CD8-positive, alpha-beta T cell (primary cell): ENCODE measurements at places on chromosomes 4 and X.
A peak's percentile ranks its signal among the peaks of the same experiment; 100 is the strongest.

DNA sequence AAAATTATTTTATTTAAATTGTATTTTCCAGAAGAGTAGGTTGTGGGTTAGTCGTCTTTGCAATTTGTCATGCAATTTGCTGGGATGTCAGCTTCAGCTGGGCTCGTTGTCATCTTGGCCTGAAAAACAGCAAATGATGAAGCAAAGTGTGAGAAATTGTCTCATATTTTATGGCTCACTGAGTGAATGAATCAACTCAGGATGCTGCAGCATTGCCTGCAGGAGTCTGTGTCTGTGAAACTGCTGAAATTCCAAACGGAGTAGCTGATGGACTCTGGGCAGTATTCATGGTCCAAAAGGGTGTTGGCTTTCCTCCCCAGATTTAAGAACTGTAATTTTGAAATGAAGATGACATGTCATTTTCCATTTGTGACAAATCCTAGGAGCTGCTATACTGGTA lies 37.2 kb downstream of the CXCL8 start:
- DNase-seq = no peak

GRCh38 chrX:119971184-119971583 lies 27.6 kb upstream of the NKAP start:
- DNase-seq = no peak

DNA sequence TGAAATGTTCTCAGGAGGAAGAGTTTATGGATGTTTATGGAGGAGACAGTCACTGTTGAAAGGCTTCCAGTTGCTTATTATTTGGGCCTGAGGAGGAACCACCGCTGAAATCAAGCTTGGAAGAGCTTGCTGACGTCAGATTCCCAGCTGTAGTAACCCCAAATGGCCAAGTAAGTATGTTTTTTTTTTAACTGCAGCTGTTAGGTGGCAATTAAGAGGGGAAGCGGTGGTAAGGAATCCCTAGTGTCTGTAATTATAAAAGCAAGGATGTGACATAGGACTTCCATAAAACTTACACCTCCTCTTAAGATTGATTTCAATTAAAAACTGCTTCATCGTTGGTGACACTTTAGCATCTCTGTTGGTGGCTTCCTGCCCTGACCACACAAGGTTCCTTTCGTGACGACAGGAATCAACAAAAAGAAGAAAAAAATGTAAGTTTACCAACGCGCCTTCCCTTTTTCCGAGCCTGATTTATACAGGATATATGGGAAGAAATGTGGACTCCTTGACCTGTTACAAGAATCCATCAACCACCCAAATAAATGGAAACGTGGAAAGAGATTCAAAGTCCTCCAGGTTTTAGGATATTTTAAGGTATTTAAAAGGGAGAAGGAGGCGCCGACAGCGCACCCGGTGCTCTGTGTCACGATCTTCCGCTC lies 884 bp downstream of the RELL1 start:
- DNase-seq = peak; percentile 30

DNA sequence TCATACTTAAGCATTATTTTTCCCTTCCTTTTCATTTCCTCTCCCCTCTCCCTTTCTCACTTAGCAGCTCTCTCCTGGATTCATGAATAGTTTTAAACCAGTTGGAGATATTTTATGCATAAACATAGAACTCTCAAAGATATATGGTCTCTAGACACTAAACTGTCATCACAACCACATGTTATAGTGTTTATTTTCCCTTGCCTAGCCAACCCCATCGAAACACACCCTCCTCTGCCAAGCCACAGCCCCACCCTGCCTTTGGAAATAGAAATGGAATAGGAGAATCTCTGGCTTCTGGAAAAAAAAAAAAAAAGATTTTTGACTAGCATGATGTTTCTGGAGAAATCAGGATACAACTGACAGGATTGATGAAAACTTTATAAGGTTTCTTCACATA lies 64.8 kb upstream of the RBPJ start:
- no peak for DNase-seq

DNA sequence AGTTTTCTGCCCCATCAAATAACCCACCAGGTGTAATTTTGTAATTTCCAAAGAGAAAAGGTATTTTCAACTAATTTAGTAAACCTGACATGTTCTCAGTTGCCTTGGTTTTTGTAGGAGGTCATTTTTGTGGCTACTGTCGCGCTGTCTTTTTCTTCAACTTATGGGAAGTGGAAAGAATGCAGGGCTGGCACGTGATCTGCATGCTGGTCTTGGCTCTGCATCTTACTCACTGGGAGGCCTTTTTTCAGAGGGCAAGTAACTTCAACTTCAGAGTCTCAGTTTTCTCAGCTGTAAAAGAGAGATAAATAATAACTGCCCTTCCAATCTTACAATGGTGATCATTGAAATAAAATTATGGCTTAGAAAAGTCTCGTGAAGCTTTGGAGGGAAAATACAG lies 109.9 kb upstream of the SMIM10 start:
- no peak for DNase-seq

DNA sequence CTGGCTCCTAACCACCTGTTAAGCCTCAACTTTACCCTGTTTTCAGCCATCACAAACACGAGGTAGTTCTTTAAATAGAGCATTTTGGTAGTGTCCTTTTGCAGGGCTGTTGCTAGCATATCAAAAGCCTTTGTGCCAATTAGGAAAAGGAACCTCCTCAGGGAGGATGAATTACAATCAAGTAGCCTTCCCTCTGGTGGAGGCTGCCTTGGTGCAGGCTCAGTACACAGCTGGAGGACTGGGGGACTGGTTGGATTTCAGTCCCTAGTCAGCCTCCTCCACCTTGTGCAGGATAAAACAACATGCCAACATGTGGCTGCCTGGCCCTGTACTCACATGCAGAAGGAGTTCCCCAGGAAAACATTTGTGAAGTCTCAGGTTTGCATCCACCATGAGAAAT lies 53.1 kb downstream of the RASGEF1B start:
- DNase-seq = no peak

DNA sequence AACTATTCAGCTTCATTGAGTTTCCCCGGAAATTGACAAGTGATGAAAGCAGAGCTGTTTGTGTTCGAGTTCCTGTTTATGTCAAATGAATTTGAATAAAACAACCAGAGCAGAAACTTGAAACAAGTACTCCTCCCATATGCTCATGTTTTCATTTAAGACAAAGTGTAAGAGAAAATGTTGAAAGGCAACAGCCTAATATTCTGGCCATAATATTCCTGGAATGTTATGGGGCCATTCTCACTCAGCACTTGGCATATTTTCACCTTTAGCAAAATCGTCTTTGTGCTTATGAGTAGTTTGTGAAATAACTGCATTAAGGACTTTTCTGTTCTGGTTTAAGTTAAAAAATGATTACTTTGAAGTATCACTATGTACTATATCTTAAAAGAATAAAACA lies 276.0 kb upstream of the FAT1 start:
- no peak for DNase-seq

GRCh38 chrX:108307132-108308085 lies 130.8 kb downstream of the COL4A6 start:
- no peak for DNase-seq

GRCh38 chrX:154734061-154734781 lies 16.7 kb downstream of the GAB3 start:
- DNase-seq = peak; percentile 60

DNA sequence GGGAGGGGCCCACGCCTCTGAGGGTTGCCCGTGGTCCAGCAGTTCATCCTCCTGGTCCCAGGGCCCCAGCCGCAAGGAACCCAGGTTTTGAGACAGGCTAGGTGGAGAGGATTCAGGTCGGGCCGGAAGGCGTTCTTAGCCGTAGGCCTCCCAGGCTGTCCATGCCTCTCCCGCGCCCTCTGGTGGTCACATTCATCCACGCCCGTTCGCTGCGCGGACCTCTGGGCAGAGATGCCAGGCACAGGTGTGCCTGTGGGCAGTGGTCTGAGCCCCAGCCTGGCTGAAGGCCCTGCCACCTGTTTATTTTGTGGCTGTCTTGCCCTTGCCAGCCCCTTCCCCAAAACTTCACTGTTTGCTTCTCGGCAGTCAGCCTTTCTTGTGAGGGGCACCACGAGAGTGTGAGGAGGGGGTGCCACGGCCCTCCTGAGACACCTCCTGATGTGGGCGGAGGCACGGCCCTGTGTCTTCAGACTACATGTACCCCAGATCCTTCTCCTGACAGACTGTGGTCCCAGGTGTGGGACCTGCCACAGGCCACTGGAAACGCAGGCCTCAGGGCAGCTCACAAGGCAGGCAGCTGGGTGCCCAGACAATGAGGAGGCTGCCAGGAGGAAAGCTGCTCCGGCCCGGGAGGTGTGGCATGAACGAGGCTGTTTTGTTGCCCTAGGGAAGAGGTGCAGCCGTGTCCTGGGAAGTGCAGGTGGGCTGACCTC lies 5.0 kb downstream of the UVSSA start:
- peak; percentile 94 for DNase-seq

GRCh38 chrX:141609111-141609510 lies 19.6 kb downstream of the SPANXA2 start:
- no peak for DNase-seq

GRCh38 chr4:19382993-19383756 lies 868.5 kb upstream of the SLIT2 start:
- no peak for DNase-seq

- DNase-seq = peak; percentile 36
Measured at GRCh38 chr4:145177511-145177905, 2.9 kb downstream of the OTUD4 start.

DNA sequence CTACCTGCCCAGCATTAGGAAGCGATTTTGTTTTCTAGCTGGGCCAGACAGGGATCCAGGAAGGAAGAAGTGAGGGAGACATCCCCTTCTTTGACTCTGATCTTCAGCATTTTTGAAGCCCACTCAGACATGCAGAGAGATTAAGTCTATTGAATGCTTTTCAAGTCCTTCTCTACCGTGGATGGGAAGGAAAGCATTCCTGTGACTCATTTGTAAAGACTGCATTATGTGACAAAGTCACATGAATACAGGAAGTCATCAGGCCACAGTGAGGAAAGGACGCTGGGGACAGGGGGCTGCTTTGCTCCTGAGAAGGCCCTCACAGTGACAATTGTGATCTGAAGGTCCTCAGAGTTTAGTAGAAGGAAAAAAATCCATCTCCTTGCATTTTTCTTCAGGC lies 67.4 kb upstream of the GBA3 start:
- DNase-seq = no peak
